ENCODE measurements at places on chromosomes 2 and 18.

DNA sequence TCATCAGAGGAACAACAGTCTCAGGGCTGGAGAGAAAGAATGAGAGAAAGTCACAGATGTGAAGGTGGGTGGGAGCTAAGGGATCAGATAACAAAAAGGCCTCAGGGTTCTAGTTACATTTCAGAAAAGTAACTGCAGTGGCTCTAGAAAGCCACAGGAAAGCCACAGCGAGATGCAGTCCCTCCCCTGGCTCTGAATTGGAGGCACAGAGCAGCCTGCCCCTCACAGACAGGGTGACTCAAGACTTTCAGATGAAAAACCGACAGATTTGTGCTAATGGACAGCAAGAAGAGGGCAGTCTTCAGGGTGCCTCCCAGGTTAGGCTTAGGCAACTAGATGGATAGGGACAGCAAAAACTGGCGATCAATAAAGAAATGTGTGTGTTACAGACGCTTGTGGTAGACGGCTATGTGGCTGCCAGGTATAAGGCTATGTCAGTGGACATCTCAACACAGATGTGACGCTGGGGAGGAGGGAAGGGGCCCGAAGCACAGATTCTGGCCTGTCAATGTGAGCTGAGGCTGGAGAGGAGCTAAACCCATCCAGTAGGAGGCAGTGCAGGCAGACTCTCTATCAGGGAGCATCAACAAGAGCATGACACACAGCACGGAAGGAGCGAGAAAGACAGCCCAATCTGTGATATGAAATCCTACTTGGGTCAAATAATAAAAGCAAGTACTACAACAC, 26.2 kb downstream of the UNC50 start:
- no peak for DNase-seq

DNA sequence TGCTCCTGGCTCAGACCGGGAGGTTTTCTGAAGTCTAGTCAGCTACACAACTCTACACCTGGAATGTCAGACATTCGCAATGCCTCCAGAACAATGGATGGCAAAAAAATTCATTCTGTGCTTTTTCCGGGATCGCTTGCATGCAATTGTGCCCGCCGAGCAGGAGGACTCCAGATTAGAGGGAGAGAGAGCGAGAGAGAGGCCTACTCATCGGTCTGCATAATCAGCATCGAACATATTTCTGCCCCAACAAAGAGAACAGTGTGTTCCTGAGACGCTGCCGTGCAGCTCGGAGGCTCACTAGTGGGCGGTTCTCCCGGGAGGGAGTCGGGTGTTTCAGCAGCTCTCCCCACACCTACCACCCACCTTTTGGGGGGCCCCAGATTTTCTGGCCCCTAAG, 117.1 kb downstream of the KLHL29 start:
- no peak for DNase-seq

DNA sequence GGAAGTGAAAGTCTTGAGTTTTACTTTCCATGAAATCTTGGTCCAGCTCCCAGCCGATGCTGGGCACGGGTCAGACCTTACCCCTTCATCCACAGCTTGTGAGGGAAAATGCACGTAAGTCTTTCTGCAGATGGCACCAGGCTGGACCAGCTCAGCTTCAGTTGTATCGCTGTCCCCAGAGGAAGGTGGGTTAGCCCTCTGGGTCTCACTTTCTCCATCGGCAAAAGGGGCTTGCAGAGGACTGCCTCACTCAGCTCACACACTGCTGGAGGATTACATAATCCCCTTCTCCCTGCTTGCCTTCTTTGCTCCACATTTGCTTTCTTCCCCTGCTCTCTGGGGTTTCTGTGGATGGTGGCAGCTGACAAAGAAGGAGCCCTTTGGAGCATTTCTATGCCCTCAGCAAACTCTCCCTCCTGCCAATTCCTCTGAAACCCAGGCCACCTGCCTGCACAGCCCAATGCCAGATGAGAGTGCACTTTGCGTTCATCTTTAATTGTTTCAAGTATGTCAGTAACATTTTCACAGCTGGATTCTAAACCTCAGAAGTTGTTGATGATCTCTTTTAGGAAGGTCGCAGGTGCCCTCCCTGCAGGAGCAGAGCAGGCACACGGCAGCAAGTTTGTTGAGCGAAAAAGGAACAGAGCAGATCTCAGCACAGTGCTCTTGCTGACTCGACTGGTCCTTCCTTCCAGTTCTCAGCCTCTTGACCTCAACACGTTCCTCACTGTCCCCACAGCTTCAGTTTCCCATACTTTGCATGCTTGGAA, 155.6 kb upstream of the GLI2 start:
- DNase-seq = no peak

GRCh38 chr2:181123798-181124231, 143.4 kb downstream of the UBE2E3 start:
- DNase-seq = no peak

DNA sequence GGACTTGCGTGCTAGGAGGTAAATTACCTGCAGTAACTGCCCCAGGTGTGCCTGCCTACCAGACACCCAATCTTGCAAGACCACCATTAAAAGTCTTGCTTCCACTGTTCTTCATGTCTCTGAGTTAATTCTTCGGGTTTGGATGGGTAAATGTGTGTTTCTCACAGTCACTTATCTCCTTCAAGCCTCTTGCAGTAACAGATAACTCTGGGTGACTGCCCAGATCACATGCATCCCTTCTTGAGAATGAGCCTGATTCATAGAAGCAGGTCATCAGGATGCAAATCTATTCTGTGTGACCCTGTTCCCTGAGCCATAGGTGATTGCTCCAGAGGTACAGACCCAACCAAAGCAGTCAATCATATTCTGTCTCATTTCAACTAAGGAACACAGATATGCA, 194.6 kb downstream of the METTL4 start:
- no peak for DNase-seq

DNA sequence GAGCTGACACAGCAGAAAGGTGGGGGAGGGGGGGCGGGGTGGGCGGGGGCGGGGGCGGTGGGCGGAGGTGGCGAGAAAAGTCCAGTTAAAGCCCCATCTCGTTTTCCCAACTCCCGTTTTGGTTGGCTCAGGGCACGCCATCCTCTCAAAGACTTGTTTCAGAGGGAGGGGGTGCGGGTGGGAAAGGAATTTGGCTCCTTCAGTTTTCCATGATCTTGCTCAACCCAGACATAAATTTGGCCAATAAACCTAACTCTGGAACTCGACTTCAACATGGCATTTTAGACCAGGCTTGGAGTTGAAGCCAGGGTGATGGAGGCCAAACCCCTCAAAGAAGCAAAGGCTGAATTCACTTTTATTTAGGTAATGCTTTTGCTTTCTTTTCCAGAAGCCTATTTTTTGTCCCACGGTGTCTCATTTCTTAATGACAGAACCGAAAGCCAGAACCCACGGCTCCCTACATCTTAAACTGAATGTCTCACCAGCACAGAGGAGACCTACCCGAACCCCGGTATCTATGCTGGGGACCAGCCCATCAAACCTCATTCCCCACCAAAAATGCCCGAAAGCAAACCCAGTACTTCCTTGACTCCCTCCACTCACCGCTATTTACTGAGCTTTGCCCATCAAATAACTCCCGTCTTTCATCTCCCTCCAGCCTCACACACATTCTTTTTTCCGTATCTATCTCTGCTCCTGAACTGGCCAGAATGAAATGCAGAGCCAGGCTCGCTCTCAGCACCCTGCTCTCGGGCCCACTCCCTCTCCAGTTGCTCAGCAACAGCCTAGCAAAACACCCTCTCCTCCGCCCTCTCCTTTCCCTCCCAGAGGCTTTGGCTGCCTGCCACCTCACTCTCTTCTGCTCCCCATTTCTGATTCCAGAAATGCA, 4.3 kb downstream of the IGFBP5 start:
- DNase-seq = peak; percentile 89

- no peak for DNase-seq
Observed at GRCh38 chr2:84839851-84840250, 41.0 kb downstream of the TRABD2A start.

- no peak for DNase-seq
Observed at GRCh38 chr2:68466361-68466777, 725 bp downstream of the FBXO48 start.

DNA sequence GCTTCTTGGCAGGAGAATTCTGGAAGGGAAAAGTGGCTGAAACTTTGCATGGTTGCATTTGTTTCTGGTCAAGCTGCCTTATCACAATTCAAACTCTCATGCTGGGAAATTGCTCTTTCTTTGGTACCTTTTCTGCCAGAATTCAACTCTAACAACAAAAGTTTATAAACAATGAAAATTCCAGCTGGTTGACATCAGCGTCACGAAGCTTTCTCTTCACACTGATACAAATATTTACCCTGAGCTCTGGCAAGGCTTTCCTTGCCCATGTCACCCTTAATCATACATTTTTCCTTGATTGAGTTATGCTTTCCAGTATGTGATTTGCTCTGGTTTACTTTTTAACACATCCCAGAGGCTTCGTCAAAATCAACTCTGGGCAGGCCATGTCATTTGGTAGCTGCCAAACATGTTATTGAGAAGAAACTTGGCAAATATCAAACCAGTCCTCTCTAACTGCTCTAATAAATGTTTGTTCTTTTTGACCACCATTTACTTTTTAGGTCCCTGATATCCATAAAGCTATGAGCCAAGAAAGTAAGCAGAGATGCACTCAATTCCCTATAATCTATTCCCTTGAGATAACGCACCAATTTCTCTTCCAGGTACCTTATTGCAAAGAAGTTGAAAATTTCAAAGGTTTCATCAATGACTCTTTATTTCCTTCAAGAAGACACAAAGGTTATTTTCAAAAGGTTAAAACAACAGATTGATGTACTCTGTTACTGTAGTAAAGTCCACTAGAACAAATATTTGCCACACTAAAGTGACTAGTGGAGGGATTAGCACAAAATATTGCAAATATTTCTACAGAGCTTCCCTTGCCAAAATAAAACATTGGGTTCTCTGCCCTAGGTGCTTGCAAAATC, 1241.1 kb upstream of the ZEB2 start:
- DNase-seq = no peak

GRCh38 chr2:96181529-96181928, 27.1 kb downstream of the STARD7 start:
- no peak for DNase-seq

DNA sequence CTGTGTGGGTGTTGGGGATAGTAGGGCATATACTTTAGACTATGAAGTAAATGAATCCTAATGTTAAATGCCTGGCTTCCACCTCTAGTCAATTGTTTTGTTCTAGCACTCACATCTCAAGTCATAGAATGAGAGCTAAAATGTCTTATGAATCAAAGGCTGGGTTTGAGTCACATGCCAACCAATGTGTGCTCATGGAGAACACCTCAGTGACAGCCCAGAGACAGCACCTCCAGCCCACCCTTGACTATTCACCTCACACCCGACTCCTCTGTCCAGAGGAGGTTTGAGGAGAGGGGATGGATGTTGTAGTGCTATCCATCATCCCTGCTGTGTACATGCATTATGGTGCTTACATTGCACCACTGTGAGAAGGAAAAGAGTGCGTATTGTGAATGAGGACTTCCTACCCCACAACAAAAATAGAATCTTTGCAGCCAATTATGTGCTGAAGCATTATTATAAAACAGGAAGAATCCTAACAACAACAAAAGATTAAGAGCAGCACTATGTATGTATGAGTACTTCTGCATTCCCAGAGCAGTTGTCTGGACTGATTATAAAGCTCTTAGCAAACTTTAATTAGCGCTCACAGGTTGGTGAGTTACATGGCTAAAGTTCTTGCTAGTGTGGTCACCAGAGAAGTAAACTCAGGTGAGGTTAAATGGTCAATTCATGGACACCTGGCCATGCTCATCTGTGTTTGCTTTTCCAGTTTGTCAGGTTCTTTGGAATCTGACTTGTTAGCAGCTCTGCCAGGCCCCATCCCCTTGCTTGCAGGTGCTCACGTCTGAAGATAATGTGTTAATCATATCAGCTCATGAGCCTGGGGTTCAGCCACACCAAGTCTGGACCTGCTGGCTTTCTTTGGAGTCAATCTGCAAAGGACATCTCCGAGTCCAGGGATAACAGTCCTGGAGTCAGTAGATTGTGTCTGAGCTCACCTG, 55.3 kb upstream of the NABP1 start:
- DNase-seq = no peak

GRCh38 chr2:164746713-164747112, 94.9 kb downstream of the COBLL1 start:
- DNase-seq = no peak

DNA sequence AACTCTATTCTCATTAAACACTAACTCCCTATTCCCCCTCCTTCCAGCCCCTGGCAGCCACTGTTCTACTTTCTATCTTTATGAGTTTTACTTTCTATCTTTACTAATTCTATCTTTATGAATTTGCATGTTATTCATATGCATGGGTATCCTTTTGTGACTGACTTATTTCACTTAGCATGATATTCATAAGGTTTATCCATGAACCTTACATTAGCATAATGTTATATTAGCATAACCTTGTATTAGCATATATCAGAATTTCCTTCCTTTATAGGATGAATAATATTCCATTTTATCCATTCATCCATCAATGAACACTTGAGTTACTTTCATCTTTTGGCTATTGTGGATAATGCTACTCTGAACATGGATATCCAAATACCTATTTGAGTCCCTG, 41.8 kb downstream of the MSTN start:
- DNase-seq = no peak

GRCh38 chr18:53909668-53910067, 314.8 kb downstream of the MBD2 start:
- DNase-seq = peak; percentile 42

- DNase-seq = no peak
Observed at GRCh38 chr2:8445580-8445979, 236.3 kb upstream of the ID2 start.

DNA sequence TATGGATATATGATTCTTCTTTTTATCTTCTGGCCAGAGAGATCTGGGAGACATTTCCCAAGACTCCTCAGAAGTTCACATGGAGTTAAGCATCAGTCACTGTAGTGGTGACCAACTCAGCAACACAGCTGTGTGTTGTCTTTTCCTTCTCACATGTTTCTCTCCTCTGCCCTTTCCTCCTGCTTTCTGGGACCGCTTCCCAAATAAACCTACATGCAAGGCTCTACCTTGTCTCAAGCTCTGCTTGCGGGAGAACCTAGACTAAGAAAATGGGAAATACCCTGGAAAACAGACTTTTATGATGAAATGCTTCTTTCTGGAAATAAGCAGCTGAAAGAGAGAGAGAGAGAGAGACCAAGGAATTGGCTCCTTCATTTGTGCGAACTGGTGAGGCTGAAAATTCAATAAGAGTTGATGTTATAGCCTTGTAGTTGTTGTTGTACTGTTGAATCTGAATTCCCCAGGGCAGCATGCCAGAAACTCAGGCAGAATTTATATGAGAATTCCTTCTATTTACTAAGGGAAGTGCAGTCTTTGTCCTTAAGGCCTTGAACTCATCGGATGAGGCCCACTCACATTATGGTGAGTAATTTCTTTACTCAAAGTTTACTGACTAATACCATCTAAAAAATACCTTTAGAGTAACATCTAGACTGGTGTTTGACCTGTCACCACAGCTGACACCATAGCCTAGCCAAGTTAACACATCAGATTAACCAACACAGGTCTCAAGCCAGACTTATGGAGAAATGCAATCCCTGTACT, 22.7 kb upstream of the DSC1 start:
- no peak for DNase-seq

- DNase-seq = no peak
Observed at GRCh38 chr2:180829836-180830235, 150.6 kb upstream of the UBE2E3 start.
